Small intestine (tissue), 16 donors: ENCODE measurements at places on chromosomes 7 and 10. TPM values are rescaled to one million over a fixed set of nuclear protein-coding genes. Genes with fewer than 3 reads are reported as not detected.

Gene EGR2
- 0.54 TPM for polyA plus RNA-seq

Gene ZNF277
- 25.4 TPM for polyA plus RNA-seq

Gene ABCC2
- 5.6 TPM for polyA plus RNA-seq

Gene SPDYE1
- not detected for polyA plus RNA-seq

Gene CADPS2
- 16.2 TPM for polyA plus RNA-seq

Gene CALML3
- 0.27 TPM for polyA plus RNA-seq

- no peaks in the 10 kb centered on the region for H3K27me3 ChIP-seq
- H3K4me1 ChIP-seq, result no peaks in the 10 kb centered on the region
- no peak for DNase-seq
- H3K36me3 ChIP-seq, result no peaks in the 10 kb centered on the region
These were observed 489.8 kb downstream of the RPS24 start for GRCh38 chr10:78523453-78523852.

DNA sequence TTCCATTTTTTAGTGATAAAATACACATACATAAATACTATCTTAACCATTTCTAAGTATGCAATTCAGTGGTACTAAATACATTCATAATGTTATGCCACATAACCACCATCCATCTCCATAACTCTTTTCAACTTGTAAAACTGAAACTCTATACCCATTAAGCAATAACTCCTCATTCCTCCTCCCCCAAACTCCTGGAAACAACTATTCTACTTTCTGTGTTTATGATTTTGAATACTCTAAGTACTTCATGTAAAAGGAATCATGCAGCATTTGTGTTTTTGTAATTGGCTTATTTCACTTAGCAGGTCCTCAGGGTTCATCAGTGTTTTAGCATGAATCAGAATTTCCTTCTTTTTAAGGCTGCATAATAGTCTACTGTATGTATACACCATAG lies 131.8 kb downstream of the TES start:
- no peak for DNase-seq
- no peaks in the 10 kb centered on the region for H3K36me3 ChIP-seq
- H3K27me3 ChIP-seq, result no peaks in the 10 kb centered on the region
- peaks cover 9% of the 10 kb centered on the region for H3K4me1 ChIP-seq
- H3K4me3 ChIP-seq, result no peak overlapping the region

- no peak for DNase-seq
- no peak overlapping the region for H3K27ac ChIP-seq
- no peak overlapping the region for H3K4me3 ChIP-seq
- H3K27me3 ChIP-seq, result no peaks in the 10 kb centered on the region
- no peaks in the 10 kb centered on the region for H3K4me1 ChIP-seq
These were observed 14.4 kb downstream of the MRPL32 start for GRCh38 chr7:42946627-42946950.

- no peak for DNase-seq
- peak overlapping the region; percentile 92 for H3K4me3 ChIP-seq
- no peaks in the 10 kb centered on the region for H3K27me3 ChIP-seq
These were observed 351 bp downstream of the CAMK1D start for GRCh38 chr10:12349629-12350166.

GRCh38 chr7:107495516-107495915 lies 25.7 kb downstream of the GPR22 start:
- H3K4me3 ChIP-seq, result no peak overlapping the region
- no peak for DNase-seq
- no peaks in the 10 kb centered on the region for H3K4me1 ChIP-seq
- H3K36me3 ChIP-seq, result no peaks in the 10 kb centered on the region

DNA sequence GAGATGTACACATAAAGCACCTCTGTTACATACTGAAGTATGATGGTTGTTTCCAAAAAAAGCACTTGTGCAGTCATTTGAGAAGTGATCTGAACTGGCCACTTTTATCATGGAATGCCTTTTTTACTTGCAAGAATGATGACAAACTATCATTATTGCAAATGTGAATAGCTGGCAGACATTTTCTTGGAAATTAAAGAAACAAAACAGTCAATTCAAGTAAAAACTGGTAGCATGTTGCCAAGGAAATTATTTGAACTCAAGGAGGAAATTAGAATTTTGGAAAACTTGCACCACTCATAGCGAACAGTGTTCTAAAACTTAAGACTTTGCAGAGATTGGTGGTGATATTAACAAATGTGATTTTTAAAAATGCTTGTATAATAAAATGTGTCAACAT lies 6.6 kb downstream of the RHEB start:
- peaks cover 3% of the 10 kb centered on the region for H3K4me1 ChIP-seq
- H3K36me3 ChIP-seq, result no peaks in the 10 kb centered on the region
- no peak for DNase-seq
- H3K27ac ChIP-seq, result no peak overlapping the region
- H3K4me3 ChIP-seq, result no peak overlapping the region

DNA sequence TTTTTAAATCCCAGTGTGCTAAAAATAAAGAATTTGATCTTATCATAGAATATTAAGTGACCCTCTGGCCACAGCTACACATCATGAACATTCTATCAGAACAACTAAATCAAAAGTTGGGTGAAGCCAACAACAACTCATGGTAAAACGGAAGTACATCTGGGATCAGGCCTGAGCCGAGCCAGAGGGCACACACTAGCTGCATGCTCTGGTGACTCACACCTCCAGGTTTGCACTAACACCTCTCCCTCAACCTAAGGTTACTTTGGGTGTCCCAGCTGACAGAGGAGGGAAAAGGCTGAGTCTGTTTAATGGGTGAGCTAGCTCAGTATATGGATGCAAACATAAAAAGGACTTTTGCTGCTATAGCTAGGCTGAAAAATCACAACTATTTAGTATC lies 281.6 kb downstream of the HGF start:
- no peak overlapping the region for H3K4me3 ChIP-seq
- H3K27me3 ChIP-seq, result no peaks in the 10 kb centered on the region
- DNase-seq, result no peak
- no peaks in the 10 kb centered on the region for H3K4me1 ChIP-seq
- H3K27ac ChIP-seq, result no peak overlapping the region

- no peaks in the 10 kb centered on the region for H3K4me1 ChIP-seq
- H3K4me3 ChIP-seq, result no peak overlapping the region
- no peak overlapping the region for H3K27ac ChIP-seq
- DNase-seq, result peak; percentile 55
- H3K27me3 ChIP-seq, result no peaks in the 10 kb centered on the region
These were observed 29.2 kb downstream of the COA1 start for GRCh38 chr7:43700059-43700501.

GRCh38 chr7:68873616-68874015 lies 724.7 kb upstream of the AUTS2 start:
- H3K27me3 ChIP-seq, result no peaks in the 10 kb centered on the region
- no peaks in the 10 kb centered on the region for H3K36me3 ChIP-seq
- no peak overlapping the region for H3K4me3 ChIP-seq
- DNase-seq, result no peak

GRCh38 chr10:130875897-130876472 lies 435.5 kb downstream of the TCERG1L start:
- no peak for DNase-seq
- no peaks in the 10 kb centered on the region for H3K4me1 ChIP-seq
- no peaks in the 10 kb centered on the region for H3K27me3 ChIP-seq
- no peak overlapping the region for H3K27ac ChIP-seq
- no peak overlapping the region for H3K4me3 ChIP-seq
- H3K36me3 ChIP-seq, result no peaks in the 10 kb centered on the region

- no peaks in the 10 kb centered on the region for H3K27me3 ChIP-seq
- no peak overlapping the region for H3K4me3 ChIP-seq
- DNase-seq, result peak; percentile 56
- H3K27ac ChIP-seq, result no peak overlapping the region
- H3K36me3 ChIP-seq, result no peaks in the 10 kb centered on the region
- H3K4me1 ChIP-seq, result peaks cover 15% of the 10 kb centered on the region
These were observed 24.1 kb downstream of the HIPK2 start for GRCh38 chr7:139753693-139754111.

DNA sequence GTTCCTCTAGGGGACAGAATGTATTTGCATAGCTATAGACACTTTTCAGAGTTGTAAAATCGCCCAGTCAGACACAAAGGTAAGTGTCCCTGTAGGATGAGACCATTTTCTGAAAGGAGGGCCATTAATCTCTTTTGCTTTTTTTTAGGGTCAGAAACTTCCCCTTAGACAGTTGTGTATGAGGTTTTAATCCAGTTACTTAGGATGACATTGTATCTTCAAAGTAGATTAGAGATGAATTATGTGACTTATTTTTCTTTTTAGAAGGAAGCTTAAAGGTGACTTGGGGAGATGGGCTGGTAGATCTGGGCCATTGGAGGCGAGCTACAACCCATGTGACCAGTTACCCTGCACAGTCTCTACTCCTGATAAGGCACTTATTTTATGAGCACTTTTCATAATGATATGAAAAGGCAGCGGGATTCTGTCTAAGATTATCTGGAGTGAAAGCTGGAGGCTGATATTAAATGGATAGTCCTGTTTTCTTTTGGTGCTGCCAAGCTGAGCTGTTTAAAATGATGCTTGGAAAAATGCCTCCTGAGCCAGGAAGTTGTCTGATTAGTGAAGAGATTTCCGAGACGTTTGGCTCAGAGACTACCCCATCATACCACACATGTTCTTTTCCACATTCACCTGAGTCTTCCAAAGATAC lies 264.3 kb downstream of the AUTS2 start:
- no peaks in the 10 kb centered on the region for H3K27me3 ChIP-seq
- no peaks in the 10 kb centered on the region for H3K4me1 ChIP-seq
- no peak overlapping the region for H3K4me3 ChIP-seq
- no peaks in the 10 kb centered on the region for H3K36me3 ChIP-seq
- no peak for DNase-seq

- no peak for DNase-seq
- no peaks in the 10 kb centered on the region for H3K4me1 ChIP-seq
- no peak overlapping the region for H3K4me3 ChIP-seq
- H3K27me3 ChIP-seq, result no peaks in the 10 kb centered on the region
- no peaks in the 10 kb centered on the region for H3K36me3 ChIP-seq
These were observed 57.2 kb upstream of the ANK3 start for GRCh38 chr10:60446851-60447250.

DNA sequence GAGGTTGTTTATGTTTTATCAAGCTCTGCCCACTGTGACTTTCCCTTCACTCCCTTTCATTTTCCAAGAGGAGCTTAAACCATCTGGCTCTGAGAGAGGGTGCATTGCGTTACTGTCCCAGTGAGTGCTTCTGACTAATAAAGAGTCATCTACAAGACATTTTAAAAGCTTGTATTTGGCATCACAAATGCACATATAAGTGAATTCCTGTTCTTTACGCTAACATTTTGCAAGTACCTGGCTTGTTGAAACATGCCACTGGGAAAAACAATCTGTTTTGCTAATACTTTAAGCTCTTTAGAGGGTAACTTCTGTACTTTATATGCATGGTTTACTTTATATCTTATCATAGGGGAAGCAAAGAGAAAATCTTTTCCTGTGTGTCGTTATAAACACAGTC lies 534.6 kb upstream of the POM121L12 start:
- no peak for DNase-seq
- H3K36me3 ChIP-seq, result no peaks in the 10 kb centered on the region
- no peak overlapping the region for H3K27ac ChIP-seq
- no peaks in the 10 kb centered on the region for H3K27me3 ChIP-seq
- no peaks in the 10 kb centered on the region for H3K4me1 ChIP-seq
- no peak overlapping the region for H3K4me3 ChIP-seq

DNA sequence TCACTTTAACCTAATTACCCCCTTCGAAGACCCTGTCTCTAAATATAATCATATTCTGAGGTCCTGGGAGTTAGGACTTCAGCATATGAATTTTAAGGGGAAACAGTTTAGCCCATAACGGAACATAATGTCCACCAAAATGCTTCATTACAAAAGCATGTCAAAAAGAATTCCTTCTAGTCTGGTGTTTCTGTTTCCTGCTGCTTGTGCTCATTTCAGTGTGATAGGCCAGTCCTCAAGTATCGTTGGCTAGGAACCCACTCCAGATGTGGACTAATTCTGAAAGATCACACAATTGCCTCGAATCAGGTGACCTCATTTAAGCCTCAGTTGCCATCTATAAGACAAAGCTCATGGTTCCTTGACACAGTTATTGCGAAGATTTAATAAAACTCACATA lies 29.6 kb downstream of the INPP5F start:
- H3K27ac ChIP-seq, result no peak overlapping the region
- no peak for DNase-seq
- H3K36me3 ChIP-seq, result peaks cover 5% of the 10 kb centered on the region

DNA sequence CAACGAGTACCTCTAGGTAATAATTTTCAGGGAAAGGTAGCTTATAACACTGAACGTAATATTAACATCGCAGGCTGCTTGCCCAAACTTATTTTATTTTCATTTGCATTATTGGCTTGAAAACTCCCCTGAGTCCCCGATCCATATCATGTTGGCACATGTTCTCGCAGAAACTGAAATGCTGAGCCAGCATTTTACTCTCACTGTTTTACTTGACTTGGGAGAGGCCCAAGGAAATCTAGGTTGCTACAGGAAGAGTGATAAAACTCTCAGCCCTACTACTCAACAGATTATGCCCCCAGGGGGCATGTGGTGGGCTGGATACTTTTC lies 183.5 kb upstream of the HABP2 start:
- no peak overlapping the region for H3K4me3 ChIP-seq
- H3K27ac ChIP-seq, result no peak overlapping the region
- no peaks in the 10 kb centered on the region for H3K4me1 ChIP-seq
- no peak for DNase-seq
- H3K27me3 ChIP-seq, result no peaks in the 10 kb centered on the region
- H3K36me3 ChIP-seq, result no peaks in the 10 kb centered on the region

DNA sequence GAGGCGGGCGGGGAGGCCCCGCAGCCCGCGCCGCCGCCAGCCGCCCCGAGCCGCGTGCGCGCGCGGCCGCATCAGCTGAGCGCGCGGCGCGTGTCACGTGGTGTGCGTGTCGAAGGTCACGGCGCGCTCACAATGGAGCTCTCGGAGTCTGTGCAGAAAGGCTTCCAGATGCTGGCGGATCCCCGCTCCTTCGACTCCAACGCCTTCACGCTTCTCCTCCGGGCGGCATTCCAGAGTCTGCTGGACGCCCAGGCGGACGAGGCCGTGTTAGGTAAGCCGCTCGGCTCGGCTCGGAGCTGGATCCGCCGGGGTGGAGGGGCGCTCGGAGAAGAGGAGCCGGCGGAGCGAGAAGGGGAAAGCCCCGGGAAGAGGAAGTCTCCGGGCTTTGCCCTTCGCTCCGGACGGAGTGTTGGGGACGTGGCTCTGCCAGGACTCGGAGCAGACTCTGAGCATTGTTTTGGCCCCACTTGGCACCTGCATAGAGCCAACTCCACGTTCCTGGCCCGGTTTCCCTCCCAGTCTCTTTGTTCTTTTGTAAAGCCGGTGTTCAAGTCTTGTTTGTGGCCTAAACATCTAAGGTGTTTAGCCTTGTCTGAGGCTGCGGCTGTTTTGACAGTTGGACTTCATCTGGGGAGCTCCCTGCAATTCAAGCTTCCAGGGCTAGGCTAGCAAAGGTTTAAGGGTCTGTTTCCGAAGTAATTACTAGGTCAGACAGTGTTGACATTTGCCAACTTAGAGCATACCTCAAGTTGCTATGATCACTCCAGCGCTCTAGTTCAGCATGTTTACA lies at the start of gene COMMD3:
COMMD3 (plus strand) TSS at position 103 of the 790 bp plus-strand sequence; CDS start at position 133, 30 bp downstream.
- no peaks in the 10 kb centered on the region for H3K27me3 ChIP-seq
- DNase-seq, result peak; percentile 96
- H3K4me1 ChIP-seq, result no peaks in the 10 kb centered on the region
- peak within 1 kb of the TSS; percentile 96 for H3K27ac ChIP-seq
- H3K36me3 ChIP-seq, result no peaks in the 10 kb centered on the region
